ENCODE measurements at places on chromosomes 4 and X.

- no peak for DNase-seq
Measured at GRCh38 chr4:92303621-92304027, at the start of gene GRID2. Gene GRID2, plus strand, starts transcription at chr4:92303966.

GRCh38 chr4:8269535-8270417, at the start of gene HTRA3:
Gene HTRA3, plus strand, starts transcription at chr4:8269754. Its CDS starts 215 bp downstream, at chr4:8269969.
- no peak for DNase-seq

DNA sequence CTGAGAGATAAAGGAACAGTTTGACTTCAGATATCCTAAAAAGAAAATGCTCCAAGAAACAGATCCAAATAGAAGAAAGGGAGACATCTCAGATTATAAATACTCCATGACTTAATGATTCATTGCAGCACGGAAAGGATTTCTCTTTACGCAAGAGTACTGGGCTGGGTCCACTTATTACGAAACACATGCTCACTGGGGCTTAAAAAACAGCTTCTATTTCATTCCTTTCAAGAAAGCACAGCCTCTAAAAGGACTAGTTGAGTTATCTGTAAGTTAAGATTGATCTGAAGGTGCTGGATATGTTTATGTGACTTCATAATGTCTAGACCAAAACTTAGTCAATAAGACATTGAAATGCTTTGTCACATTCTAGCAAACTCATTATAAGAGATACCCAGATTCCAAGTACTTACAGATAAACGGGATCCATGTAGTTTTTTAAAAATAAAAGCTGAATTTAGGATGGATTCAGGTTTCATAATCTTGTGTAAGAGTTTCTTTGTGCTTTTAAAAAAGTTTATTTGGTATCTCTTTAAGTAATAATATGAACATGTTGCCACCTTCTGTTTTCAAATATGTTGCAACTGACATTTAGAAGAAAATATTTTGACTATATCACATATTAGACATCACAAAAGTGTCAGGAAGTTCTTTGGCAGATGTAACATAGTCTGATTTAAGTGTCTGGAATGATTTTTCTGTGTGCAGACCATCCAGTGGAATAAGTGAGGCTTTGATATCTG, 109.5 kb upstream of the MYOZ2 start:
- DNase-seq, result no peak

GRCh38 chrX:56314334-56314733, 82.2 kb downstream of the KLF8 start:
- DNase-seq, result no peak

DNA sequence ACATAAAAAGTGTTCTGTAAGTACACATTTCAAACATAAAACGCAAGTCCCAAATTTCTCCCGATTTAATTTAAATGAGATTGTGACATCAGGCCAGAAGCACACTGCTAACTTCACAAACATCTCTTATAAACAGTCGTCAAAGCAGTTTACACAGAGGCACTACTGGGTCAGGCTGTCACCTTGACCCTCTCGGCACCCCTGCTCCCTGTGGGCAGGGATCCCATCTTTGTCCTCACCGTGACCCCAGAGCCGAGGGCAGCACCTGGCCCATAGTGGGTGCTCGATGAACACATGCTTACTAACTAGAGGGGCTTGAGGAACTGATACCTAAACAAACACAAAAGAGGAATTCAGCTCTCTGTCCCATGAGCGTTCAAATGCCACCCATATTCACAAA, 22.2 kb downstream of the QDPR start:
- no peak for DNase-seq

- DNase-seq, result no peak
Measured at GRCh38 chr4:159273141-159273438, 170.2 kb downstream of the RAPGEF2 start.

Measured in stimulated activated CD4-positive, alpha-beta T cell treated with anti-CD3 and anti-CD28 coated beads, Interleukin-12 subunit alpha, Interleukin-12 subunit beta, amount 100 ng/mL, for 4 hours (primary cell).